NCI-H774 (cell line): ENCODE measurements at places on chromosomes 1 and 21.

DNA sequence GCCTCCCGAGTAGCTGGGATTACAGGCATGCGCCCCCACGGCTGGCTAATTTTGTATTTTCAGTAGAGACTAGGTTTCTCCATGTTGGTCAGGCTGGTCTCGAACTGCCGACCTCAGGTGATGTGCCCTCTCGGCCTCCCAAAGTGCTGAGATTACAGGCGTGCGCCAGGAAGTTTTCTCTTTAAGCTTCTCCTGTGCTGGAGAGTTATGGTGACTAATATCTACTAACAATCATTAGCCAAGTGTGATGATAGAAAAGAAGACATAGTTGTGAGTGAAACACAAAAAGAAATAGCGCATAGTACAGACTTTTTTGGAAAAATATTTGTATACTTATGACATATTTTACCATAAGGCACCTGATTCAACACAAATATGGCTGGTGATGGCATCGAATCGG is 56.5 kb downstream of the SETD4 start:
- DNase-seq, result no peak

- no peak for DNase-seq
Observed at GRCh38 chr1:159880430-159880829, 18.0 kb upstream of the VSIG8 start.

DNA sequence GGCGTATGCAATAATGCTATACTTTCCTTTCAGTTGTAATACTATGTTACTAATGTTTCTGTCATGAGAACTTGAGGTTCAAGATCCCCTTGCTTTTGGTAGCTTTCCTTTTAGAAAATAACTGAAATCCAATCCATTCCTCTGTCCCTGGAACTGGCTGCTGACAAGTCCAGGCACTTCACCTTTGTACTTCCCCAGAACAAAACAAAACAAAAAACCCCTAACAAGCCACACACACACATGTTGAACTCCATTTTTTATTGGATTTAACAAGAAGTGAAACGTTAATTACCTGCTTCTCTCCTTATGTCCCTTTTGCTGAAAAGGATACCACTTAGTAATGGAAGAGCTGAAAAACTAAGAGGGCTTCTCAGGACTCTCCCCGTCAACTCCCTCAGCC is 26.1 kb upstream of the SDC3 start:
- no peak for DNase-seq

- DNase-seq, result no peak
Observed at GRCh38 chr21:35150562-35151226, 101.6 kb upstream of the RUNX1 start.

GRCh38 chr1:192104852-192105251 is 53.4 kb upstream of the RGS18 start:
- no peak for DNase-seq

DNA sequence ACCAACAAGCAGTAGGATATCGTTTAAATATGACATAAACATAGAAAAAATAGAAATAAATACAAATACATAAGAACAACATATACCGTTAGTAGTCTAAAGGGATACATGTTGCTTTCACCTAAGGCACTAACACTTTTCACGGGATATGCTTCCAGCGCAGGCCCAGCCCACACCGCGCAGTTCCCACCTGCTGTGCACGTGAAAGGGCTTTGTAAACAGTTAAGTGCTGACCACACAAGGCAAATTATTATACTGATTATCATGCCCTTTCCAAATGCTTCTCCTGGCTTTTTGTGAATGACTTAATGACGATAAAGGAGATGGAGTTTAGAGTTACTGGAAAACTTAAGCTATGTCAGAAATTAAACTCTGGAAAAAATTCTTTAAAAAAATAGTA is 11.3 kb upstream of the IL22RA1 start:
- DNase-seq, result peak; percentile 38

GRCh38 chr1:93221913-93222312 is 41.4 kb downstream of the CCDC18 start:
- DNase-seq, result no peak

DNA sequence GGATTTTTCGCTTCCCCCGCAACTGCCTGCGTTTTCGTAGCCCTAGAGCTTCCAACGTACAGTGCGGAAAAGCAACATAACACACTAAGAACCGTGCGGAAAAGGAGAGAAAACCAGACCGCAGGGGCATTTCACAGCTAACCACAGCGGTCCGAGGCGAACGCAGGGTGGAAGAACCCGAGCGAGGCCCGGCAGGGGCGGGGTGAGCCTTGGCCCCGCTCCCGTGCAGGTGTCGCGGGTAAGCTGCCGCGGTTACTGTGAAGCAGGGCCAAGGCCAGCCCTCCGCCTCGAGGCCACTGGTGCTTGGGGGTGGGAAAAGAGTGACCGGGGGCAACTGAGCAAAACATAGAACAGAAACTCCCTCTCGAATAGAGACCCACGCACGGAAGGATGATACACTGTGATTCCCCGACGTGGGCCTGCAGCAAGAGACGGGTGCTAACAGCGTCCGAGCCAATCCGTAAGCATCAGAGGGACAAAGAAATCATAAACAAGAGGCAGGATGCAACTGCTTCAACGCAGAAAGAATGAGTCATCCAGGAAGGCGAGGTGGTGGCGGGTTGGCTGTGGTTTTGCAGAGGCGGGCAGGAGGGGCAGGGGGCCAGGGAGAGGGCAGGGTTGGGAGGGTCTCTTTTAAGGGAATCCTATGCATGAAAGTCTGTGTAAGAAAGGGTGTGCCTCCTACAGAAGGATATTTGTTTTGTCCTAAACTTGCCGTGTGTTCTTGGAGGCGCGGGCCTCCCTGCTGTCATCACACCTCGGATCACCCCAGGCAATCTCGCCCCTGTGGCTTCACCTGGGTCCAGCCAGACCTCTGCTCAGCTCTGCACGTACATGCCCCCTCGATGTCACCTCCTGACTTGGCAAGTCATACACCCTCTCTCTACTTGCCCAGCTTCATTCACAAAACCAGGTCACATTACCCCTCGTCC is 7.3 kb downstream of the GNG4 start:
- peak; percentile 64 for DNase-seq

DNA sequence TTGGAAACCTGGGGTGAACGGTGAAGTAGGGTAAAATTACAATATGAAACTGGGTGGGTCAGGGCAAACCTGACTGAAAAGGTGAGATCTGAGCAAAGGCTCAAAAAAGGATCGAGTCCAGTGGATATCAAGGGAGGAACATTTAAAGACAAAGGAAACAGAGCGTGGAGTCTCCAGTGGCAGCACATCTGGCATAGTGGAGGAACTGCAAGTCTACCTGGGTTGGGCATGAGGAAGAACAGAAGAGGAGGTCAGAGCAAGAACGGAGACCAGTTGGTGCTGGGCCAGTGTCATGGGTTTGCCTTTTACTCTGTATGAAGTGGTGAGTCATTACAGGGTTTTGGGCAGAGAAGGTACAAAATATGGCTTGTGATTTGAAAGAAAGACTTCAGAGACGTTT is 163.7 kb downstream of the NTPCR start:
- no peak for DNase-seq

GRCh38 chr1:154730259-154730658 is 122.3 kb upstream of the ADAR start:
- peak; percentile 85 for DNase-seq

DNA sequence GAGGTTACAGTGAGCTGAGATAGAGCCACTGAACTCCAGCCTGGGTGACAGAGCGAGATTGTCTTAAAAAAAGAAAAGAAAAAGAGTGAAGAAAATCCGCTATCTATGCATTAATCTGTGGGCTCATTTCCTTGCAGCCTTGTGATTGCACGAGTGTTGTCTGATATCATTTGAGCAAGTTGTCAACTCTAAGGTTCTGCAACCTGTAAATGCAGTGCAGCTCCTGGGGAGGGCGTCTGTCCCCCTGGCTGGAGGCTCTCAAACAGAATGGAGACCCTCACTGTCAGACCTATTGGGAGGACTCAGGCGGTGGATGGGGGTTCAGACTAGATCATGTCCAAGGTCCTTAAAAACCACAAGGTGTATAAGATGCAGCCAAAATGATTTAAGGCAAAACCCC is 6.2 kb downstream of the CORT start:
- DNase-seq, result no peak

- DNase-seq, result no peak
Observed at GRCh38 chr1:38063616-38064015, 17.0 kb upstream of the POU3F1 start.

DNA sequence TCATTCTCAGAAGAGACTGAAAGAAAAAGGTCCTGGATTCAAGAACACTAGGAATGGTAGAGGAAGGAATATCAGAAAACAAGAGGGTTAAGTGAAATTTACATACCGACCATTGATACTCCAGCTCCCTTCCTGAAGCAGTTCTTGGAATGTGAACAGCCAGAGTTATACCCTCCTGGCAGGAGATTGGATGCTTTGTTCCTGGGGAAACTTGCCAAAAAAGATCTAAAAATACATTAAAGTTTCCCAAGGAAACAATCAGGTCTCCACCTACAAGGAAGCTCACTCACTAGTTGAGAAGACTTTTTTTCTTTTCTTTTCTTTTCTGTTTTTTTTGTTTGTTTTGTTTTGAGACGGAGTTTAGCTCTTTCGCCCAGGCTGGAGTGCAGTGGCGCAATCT is 91.1 kb downstream of the HLX start:
- DNase-seq, result no peak

DNA sequence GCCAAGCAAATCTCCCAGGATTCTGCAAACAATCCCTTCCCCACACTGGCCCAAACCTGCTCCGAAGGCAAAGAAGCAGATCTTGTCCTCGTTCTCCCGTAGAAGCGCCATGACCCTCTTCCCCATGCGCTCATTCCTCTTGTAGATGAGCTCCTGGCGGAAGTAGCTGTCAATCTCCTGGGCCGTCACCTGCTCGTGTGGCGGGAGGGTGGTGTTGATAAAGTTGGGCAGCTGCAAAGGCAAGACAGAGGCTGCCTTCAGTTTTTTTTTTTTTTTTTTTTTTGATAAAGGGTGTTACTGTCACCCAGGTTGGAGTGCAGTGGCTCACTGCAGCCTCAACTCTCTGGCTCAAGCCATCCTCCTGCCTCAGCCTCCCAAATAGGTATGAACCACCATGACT is 202.7 kb downstream of the TRABD2B start:
- no peak for DNase-seq

DNA sequence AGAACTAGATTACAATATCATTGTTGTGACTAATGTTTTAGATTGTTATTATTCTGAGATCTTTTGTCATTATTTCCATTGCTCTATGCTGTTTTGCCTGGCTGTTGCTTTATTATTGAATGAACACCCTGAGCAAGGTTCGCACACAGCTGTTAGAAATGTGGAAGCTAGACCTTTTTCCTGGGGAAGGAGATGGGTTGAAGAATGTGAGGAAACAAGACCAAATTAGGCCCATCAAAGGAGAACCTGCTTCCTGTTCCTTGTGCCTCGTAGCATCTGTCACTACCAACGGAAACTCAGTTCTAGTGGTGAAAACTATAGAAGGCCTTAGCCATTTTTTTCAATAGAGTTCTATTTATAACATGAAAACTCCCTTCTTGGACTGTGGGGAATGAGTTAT is 68.7 kb downstream of the RGL1 start:
- no peak for DNase-seq

DNA sequence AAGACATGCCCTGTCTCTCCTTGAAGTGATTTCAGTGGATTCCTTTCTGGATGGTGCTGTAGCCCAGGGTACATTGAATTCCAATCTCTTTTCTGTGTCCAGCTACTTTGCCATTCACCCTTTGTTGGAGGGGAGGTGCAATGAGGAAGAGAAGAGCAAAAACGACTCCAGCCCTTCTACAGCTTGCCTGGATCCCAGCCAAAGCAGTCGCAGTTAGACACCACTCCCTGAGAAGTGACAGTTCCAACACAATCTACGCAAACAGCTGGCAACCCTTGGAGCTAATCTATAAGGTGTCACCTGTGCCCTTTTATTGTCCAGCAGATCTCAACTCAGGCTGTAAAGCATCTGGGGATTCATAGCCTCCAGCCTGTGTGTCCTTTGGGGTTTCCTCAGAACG is 4.6 kb downstream of the CD244 start:
- DNase-seq, result no peak

- DNase-seq, result peak; percentile 57
Observed at GRCh38 chr1:155175927-155176371, 2.3 kb downstream of the TRIM46 start.

GRCh38 chr1:207470927-207471326 is 16.8 kb downstream of the CR2 start:
- no peak for DNase-seq

GRCh38 chr1:3501856-3502640 is 47.6 kb downstream of the ARHGEF16 start:
- DNase-seq, result no peak

- DNase-seq, result no peak
Observed at GRCh38 chr1:212918824-212919223, 31.5 kb upstream of the VASH2 start.

DNA sequence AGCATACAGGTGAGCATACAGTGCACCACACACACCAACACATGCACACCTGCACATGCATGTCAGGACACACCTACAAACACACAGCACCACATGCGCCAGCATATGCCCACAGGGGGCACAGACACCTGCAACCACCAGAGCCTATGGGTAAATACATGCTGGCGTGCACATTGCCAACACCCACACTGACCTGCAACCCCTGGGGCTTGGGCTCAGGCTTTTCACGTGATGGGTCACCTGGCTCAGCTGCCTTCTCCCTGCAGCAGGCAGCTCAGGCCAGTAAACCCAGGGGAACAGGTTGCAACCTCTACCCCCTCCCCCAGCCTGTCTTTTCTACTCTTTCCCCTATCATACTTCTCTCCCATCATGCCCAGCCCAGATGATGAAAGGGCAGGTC is 8.1 kb downstream of the CD247 start:
- no peak for DNase-seq

DNA sequence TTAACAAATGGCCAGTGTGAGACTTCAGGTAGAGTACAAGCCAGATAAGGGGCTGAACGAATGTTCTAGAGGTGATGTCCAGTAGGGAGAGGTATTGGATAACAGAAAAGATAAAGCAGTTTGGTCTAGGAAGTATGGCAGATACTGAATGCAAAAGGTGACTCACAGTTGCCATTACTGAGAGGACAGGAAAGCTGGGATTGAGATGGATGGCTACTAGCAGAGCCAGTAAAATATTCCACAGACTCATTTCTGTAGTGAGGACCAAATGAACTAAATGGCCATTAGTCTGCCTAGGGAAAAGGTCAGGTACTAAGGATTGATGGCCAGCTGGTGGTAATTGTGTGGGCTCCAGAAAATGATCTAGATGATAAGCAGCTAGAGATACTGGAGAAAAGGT is 11.5 kb downstream of the MACO1 start:
- DNase-seq, result no peak

GRCh38 chr1:29177022-29177705 is 4.5 kb downstream of the SRSF4 start:
- no peak for DNase-seq

GRCh38 chr1:30906631-30907441 is 1.7 kb downstream of the SDC3 start:
- DNase-seq, result no peak

GRCh38 chr1:164605254-164606091 is 46.5 kb downstream of the PBX1 start:
- DNase-seq, result peak; percentile 10
